ENCODE measurements at places on chromosomes 2 and 18.

GRCh38 chr2:151534001-151534400 lies 124.3 kb downstream of the RIF1 start:
- no peak for DNase-seq

- DNase-seq, result no peak
These were observed 253.1 kb upstream of the NXPH2 start for GRCh38 chr2:139033300-139033699.

DNA sequence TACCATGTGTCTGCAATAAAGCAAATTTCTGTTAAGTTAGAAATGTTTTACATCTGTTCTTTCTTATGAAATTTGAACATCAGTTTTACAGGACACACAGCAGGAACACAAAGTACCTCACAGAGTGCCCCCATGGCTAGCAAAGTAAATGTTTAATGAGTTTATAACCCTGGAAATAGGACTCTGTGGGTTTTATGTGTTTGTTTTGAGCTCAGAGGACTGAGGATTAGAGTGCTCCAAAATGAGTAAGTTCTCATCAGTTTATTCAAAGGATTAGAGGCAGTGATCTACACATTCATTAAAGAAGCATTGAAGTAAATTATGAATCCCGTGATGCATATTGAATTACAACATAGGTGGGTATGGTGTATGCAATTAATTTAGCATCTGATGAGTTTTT lies 281.8 kb downstream of the GULP1 start:
- no peak for DNase-seq

DNA sequence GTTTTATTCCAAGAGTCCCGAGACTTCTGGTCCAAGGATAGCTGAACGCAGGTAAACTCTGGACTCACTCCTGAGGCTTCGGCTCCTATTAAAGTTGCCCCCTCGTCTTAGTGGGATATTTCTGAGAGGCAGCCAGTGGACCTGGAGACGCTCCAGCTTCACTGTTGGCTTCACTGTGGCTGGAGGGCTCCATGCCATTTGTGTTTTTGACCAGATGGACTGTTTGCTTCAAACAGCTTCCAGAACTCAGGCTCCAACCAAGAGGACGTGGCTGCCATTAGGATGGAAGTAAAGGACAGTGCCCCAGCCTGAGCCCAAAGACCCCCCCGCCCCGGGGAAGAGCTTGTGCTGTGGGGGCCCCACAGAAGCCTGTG lies 94.4 kb upstream of the LDAH start:
- DNase-seq, result no peak

DNA sequence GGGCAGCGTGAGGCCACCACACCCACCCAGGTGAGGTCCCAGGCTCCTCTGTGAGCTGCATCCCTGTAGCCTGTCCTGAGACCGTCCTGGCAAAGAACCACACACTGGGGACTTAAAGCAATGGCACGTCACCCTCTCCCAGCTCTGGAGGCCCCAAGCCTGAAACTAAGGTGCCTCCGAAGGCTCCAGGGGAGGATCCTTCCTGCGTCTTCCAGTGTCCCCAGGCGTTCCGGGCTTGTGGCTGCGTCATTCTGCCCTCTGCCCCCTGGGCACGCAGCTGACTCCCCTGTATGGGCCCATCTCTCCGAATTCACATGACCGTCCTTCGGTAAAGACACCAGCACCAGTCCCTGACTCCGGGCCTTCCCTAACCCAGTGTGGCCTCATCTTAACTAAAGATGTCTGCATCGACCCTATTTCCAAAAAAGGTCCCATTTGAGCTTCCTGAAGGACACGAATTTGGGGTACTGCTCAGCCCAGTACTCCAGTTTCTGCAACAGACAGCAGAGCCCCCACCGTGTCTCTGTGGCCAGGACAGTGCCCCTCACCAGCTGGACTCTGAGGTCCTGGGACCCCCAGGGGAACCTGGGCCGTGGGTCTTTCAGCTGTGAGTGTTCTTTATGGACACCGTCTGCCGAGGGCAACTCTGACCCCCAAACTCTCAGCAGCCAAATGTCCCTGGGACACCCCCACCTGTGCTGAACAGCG lies 75.2 kb upstream of the CTDP1 start:
- no peak for DNase-seq
